Right lobe of liver (tissue), 6 donors: ENCODE measurements at places on chromosomes 3 and 15. TPM values are rescaled to one million over a fixed set of nuclear protein-coding genes. Genes with fewer than 3 reads are reported as not detected.

DNA sequence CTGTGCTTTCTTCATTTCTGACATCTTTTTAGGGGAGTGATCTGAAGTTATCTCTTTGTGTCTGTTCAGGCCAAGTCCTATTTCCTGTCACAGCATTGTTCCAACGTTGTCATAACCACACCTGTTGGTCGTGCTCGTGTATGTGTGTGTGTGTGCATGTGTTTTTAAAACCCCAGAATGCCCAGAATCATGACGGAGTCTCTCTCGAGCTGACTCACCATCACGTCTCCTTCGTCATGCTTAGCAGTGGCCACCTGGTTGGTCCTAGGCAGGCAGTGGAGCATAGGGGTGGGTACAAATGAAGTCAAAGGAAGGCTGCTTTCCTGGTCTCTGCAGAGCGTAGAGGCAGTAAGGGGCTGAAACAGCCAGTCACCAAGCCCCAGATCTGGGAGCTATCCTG, 126.8 kb upstream of the ABHD17C start:
- no peak for DNase-seq

DNA sequence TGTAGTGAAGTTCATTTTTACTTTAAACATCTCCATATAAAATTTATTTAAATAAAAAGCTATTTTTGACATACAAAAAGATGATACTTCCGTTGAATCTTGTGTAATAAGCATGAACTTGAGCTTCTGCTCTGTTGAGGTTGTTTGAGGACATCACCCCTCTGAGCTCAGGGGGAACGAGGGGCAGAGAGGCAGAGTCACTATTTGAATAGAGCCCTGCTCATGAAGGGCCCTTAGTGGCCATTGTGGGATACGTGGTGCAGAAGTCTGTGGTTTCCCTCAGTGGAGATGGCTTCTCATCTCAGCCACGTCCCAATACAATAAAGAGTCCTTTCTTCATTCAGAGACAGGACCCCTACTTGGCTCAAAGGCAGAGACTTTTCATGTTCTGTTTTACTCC, 10.6 kb downstream of the CEMIP start:
- DNase-seq = no peak

DNA sequence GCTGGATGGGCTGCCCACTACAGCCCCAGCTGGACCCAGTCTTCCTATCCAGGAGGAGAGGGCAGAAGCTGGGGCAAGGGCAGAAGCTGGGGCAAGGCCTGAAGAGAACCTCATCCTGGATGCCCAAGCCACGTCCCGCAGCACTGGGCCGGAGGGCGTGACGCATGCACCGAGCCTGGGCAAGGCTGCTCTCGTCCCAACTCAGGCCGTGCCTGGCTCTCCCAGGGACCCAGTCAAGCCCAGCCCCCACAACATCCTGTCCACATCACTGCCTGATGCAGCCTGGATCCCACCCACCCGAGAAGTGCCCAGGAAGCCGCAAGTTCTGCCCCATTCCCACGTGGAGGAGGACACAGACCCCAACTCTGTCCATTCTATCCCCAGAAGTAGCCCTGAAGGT, 22.3 kb downstream of the FBLN2 start:
- DNase-seq = no peak

DNA sequence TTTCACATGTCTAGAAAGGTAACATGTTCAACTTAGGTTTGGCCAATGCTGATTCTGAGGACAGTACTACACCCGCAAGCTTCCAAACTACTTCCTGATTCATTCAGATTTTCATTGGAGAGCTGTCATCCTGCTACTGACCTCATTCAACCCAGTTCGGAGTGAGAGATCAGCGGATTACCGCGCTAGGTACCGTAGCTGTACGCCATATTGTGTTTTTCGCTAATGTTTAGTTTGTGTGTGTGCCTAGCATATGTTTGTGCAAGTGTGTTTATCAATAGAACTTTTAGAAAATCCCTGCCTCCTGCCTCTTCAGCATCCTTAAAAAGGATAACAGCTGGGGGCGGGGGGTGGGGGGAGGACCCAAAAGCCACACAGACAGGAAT, 1.1 kb downstream of the ZBTB20 start:
- DNase-seq = no peak

GRCh38 chr3:25895031-25895430, 105.1 kb downstream of the OXSM start:
- DNase-seq = no peak

Gene SHC4
- 0.87 TPM for total RNA-seq

GRCh38 chr3:34033839-34034238, 235.4 kb downstream of the PDCD6IP start:
- no peak for DNase-seq

GRCh38 chr3:156352728-156353127, 202.2 kb downstream of the SSR3 start:
- no peak for DNase-seq

DNA sequence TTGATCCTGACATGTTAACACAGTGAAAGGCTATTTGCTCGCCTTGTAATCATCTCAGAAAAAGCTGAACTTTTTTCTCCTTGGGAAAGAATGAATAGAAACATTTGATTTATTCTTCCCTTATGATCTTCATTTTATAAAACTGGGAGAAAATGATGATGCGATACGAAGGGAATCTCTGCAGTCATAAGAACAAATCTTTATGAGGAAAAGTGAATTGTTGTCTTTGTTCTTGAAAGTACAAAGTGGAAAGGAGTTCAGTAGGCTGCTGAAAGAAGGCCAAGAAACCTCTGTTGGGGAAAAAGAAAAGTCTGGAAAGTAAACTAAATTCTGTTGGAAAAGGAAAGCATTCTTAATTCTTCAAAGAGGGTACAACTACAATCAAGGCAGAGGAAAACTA, 248.8 kb downstream of the NSUN3 start:
- no peak for DNase-seq

DNA sequence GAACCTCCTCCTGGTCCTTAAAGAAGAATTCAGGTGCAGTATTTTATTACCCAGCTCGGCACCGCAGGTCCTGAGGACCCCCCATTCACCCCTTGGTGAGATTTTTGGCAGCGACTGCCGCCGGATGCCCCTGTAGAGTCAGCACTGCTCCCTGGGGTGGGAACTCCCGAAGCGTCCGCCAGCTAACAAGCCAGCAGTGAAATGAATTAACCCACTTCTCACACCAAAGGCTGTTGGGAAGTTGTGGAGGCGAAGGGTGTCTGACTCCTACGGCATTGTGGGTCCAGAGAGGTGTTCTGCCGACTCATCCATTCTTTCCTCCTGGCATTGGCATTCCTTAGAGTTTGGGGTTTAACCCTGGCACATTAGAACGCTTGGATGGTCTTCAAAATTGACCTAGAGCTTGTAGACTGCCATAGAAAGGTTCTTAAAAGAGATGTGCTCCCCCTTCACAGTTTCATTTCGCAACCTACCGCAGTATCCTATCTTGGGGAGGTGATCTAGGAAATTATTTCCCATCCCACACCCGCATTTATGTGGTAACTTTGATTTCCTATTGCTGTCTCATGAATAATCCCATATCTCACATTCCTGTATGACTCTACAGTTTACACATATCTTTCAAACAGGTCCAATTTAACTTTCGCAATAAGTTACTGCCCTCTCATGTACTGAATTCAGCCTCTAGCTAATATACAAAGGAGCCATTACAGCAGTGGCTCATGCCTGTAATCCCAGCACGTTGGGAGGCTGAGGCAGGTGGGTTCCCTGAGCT, 879 bp upstream of the EIF5A2 start:
- no peak for DNase-seq

GRCh38 chr3:134253475-134254226, 3.0 kb upstream of the RYK start:
- DNase-seq = no peak

Gene GOLGA6A
- 0.61 TPM for total RNA-seq

DNA sequence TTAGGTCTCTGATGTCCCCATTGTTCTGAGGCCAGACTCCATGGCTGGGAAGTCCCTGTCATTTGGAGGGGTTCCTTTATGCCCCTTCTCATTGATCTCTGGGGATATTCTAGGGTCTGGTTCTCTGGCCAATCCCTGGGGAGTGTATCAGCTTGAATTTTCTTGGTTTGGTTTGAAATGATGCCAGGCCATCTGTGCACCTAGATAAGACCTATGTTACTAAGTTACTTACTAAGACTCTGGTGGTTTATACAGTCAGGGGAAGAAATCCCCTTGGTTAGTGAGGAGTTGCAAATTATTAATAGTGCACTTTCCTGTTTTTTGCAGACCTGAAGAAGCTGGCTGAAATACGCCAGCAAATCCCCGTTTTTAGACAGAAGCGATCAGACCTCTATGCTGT, 20.3 kb downstream of the NIT2 start:
- no peak for DNase-seq

DNA sequence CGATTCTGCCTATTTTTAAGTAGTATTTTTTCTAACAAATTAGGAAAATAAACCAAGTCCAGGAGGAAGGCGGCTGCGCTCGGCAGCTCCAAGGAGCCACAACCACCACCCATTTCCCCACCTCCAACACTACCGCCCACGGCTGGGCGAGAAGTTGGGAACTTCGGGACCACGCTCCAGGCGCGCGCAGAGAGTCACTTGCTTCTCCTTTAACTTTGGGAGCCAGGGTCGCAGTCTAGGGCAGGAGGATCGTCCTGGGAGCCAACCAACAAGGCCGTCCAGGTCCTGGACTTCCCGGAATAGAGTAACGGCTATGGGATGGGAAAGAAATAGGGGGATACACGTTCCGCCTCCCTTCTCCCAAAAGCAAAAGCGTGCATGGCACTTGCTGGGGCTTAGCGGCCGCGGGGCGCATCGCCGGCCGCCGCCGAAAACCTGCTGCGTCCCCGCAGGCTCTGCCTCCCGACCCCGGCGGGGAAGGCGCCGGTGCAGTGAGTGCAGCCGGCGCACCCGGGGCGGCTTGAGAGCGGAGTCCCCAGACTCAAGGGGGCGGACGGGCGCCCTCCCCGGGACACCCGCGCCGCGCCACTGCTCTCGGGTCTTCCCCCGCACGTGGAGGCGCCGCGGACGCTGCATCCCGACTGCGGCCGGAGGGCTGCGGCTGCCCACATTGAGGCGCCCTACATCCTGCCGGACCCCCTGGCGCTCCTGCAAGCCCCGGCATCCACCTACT, 699 bp downstream of the MEGF11 start:
- no peak for DNase-seq

GRCh38 chr3:141082064-141082463, 30.9 kb downstream of the SPSB4 start:
- no peak for DNase-seq

Gene TGM5
- total RNA-seq = not detected

Gene MESP2
- total RNA-seq = not detected

Gene CRABP1
- not detected for total RNA-seq

Gene XYLB
- 48.3 TPM for total RNA-seq

GRCh38 chr3:141812586-141812985, 49.4 kb downstream of the GRK7 start:
- no peak for DNase-seq

DNA sequence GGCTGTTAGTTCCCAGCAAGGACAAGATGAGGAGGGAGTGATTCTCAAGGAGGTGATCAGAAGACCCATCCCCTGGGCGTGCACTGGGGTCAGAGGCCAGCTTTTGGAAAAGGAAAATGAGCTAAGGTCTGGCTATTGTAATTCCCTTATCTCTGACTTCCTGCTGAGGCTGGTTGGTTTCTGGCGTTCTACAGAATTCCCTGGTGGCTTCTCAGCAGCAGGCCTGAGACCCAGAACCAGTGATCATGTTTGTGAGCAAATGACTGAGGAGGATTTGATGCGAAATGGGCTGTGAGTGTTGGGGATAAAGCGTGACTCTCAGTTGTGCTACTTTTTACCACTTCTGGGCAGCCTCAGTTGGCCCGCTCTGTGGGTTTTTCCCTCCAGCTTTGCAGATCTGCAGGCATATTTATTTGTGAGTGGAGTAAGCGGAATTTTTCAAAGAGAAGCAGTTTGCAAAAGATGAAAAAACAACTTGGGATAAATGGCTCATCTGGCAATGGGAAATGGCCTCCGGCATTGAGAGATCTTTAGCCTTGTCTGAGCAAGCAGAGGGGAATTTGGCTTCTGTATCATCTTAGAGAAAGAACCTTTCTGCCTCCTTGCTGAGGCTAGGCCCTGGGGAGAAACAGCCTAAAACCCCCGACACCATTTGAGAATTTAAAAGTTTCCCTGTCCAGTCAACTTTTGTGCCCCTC, 102.7 kb downstream of the SLCO3A1 start:
- DNase-seq = no peak

DNA sequence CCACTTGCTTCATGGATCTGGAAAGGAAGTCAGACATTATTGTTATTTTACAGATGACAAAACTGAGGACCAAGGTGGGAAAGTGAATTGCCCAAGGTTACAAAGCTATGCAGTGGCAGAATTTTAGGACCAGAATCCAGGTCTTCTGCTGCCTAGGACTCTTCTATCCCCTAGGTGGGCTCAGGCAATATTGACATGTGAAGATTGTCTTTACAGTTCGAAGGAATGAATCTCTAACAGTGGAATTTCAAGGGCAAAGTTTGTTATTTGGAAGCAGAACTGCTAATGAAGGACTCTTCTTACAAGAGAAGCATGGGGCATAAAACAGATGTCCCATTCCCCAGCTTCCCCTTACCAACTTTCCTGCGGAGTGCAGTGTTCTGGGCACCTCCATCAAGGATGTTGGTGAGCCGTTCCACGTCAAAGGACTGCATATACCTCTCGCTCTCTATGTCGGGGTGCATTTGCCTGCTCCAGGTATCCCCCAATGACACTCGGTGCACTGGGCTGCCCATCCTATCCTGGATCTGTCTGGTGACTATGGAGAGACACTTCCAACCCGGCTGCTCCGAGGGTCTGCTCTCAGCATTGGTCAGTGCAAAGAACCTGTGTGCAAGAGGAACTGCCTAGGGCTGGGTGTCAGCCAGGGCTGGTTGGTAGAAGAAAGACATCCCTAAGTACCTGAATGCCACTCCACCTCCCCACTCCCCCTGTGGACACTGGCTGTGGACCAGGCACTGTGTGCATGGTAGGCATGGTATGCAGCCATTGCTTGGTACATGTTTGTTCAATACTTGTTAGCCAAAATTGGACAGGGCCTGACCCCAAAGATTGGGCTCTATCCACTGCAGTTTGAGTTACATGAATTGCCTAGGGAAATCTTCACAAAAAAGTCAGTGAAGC, 2.1 kb downstream of the ACOX2 start:
- DNase-seq = peak; percentile 71

DNA sequence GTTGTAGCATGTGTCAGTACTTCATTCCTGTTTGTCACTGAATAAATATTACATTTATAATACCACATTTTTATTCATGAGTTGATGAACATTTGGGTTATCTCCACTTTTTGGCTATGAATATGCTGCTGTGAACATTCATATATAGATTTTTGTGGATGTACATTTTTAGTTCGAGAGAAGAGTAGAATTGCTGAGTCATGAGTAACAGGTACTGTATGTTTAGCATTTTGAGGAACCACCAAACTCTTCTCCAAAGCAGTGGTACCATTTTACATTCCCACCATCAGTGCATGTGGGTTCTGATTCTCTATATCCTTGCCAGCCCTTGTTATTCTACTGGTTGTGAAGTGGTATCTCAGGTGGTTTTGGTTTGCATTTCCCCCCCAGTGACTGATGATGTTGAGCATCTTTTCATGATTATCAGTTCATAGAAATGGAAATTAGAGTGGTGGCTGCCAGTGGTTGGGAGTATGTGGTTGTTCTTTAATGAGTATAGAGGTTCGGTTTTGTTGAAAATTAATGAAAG, 59.6 kb downstream of the CCDC66 start:
- DNase-seq = no peak

Gene NPAP1
- total RNA-seq = not detected
